Stimulated activated CD4-positive, alpha-beta T cell treated with anti-CD3 and anti-CD28 coated beads, Interleukin-4, amount 100 ng/mL, for 4 hours (primary cell): ENCODE measurements at places on chromosomes 12 and 14.

GRCh38 chr14:47427629-47428028 is 247.8 kb downstream of the MDGA2 start:
- no peak for DNase-seq

- DNase-seq, result no peak
These were observed 131.4 kb downstream of the NDUFA12 start for GRCh38 chr12:94872007-94872653.

- no peak for DNase-seq
These were observed 274.7 kb downstream of the ZFP36L1 start for GRCh38 chr14:68518166-68518565.

DNA sequence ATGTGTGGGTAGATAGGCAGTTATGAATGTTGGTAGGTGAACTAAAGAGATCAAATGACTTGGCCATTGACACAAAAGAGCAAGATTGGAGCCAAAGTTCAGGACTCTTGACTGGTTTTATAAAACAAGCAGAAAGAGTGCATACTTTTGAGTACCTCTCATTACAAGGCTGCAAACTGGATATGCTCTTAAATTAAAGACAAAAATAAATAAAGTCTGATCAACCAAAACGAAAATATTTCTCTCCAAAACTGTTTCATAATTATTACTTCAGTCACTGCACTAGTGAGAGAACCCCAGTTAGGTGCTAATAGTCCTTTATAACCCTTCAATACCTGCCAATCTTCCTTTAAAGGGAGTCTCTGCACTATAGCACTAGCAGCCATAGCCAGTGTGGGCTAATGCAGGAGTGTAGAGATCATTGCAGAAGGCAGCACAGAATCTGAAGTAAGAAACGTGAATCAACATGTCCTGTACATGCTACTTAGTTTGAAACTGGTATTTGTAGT is 147.1 kb downstream of the FOXA1 start:
- no peak for DNase-seq

- no peak for DNase-seq
These were observed 1.7 kb downstream of the LMBR1L start for GRCh38 chr12:49108958-49109404.

DNA sequence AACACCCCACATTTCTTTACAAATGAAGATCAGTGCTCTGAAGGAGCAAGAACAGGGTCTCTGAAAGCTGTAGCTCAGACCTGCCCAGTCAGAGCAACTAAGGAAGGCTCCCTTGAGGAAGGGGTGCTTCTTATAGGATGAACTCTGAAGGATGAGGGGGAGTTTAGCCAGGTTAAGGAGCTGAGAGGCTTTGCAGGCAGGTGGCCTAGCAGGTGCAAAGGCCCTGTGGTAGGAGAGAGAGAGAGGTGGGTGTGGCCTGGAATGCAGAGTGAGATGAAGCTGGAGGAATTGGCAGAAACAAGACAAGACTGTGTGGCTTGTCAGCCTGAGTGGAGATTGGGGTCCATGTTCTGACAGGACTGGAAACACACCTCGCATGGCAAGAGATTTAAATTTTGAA is 20.5 kb upstream of the FAM222A start:
- DNase-seq, result no peak

DNA sequence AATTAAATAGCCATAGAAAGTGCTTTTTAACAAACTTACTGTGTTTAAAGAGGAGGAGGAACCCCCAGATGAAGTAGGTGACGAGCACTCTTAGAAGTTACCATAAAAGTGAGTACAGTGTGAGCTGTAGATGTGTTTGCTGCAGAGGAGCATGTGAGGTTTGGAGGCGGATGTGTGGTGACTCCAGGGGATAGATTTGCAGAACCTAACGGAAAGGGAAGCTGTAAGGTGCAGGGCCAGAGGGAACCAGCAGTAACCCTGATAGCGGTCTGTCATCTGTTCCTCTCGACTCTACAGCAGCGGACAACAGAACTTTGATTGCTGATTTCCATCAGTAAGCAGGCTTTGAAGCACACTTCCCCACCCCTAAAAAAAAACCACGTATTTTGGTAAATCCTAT is 5.2 kb downstream of the CALM1 start:
- no peak for DNase-seq

DNA sequence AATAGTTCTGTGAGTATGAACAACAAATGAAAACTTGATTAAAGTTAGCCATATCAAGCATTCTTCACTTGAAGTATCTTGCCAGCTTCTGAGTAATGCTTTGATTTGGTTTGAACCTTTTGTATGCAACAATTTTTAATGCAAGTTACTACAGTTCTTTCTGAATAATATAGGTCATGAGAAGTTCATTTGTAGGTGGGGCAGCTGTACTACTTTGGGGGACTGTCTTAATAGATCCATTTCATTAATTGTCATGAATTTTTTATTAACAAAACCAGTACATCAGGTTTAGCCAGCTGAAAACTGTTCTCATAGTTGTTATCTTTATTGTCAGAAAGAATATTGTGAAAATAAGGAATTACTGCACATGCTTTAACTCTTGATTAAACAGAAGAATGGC is 142.7 kb downstream of the FOXA1 start:
- no peak for DNase-seq

GRCh38 chr12:75707983-75708382 is 196.6 kb upstream of the KRR1 start:
- no peak for DNase-seq
